Activated T-cell treated with anti-CD3 and anti-CD28 coated beads for 4 hours (primary cell): ENCODE measurements at places on chromosomes 2 and 18.

- no peak for DNase-seq
Measured at GRCh38 chr2:167294776-167295140, 406.5 kb downstream of the XIRP2 start.

DNA sequence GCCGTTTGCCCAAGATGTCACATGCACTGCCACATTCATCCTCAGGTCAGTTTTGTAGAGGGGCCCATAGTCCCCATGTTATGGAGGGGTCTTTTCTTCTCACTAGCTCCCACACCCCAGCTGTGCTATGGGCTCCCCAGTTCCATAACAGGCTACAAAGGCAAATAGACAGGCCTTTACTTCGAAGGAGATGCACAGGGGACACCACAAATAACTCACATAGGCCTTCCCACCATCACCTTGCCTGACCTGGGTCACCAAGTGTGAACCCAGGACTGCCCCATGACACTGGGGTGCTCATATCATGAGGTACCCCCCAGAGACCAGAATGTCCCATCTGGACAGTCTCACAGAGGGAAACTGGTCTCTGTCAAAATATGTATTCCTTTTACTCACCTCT lies 15.0 kb upstream of the INO80C start:
- DNase-seq = no peak

DNA sequence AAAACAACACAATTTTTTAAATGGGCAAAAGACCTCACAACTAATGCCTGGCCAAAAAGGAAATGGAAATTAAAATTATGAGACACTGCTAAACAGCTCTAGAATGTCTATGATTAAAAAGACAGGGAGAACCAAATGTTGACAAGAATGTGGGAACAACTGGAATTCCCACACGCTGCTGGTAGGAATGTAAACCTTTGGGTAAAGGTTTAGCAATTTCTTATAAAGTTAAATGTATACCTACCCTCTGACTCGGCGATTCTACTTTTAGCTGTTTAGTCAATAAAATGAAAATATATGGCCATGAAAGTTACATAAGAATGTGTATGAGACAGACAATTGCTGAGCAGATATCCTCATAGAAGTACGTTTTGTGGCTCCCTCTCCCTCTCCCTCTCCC lies 60.9 kb downstream of the ATF2 start:
- no peak for DNase-seq

DNA sequence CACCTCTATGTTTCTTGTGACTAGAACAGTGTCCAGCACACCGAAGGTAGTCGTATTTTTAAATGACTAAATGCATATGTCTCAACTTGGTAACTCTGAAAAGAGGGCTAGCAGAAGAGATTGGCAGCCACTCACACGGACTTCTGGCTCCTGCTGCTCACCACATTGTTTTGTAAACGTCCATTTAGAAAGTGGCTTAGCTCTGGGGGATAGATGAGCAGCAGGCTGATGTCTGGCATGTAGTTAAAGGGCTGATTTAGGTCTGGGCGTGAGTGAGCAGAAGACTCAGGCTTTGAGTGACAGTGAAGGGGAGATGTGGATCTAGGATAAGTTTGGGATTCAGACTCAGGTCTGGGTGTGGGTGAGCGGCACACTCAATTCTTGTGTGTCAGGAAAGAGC lies 372.9 kb upstream of the HS6ST1 start:
- DNase-seq = no peak

DNA sequence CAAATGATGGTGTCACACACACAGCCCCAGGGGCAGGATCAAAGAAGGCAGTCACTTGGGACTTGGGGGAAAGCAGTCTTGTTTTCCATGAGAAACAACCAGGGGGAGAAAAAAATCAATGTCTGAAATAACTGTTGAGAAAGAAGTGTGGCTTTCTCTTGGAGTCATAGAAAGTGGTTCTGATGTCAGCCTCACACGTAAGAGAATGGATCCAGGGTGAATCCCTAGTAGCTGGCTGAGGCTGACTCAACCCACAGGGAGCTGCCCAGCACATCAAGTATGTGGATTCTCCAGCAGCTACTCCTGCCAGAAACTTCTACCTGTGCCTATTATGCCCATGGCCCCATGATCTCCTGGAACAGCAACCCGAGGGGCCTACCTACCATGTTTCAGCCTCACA lies 33.6 kb upstream of the ZBTB7C start:
- DNase-seq = no peak

- DNase-seq = no peak
Measured at GRCh38 chr2:2083113-2083758, 247.8 kb downstream of the MYT1L start.

DNA sequence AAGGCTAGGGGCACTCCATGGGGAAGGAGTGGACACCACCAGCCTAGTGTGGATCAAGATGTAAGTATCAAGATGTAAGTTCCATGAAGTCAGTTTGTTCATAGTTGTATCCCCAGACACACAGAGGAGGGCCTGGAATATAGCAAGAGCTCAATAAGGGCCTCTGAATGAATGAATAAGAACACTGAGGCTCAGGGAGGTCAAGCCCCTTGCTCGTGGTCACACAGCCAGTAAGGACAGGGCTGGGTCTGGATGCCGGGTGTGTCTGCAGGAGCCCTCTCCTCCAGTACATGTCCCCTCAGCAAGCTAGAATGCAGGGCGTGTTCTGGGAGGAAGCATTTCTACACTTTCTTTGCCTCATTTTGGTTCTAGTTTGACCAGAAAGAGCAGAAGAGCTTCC lies 2.9 kb downstream of the RUFY4 start:
- DNase-seq = no peak
